ENCODE measurements at places on chromosomes 11 and 22. TPM values are rescaled to one million over a fixed set of nuclear protein-coding genes. Genes with fewer than 3 reads are reported as not detected.

The RFPL1 gene
- not detected for total RNA-seq

The APOA4 gene
- not detected for total RNA-seq

The CDHR5 gene
- 0.07 TPM for total RNA-seq

The MOGAT2 gene
- total RNA-seq = not detected

The PANX3 gene
- total RNA-seq = not detected

The C22orf42 gene
- not detected for total RNA-seq

The SCGB1C1 gene
- not detected for total RNA-seq

The NAALADL1 gene
- total RNA-seq = 9.8 TPM

The DYNC2H1 gene
- total RNA-seq = 0.68 TPM

The POU2AF2 gene
- not detected for total RNA-seq

The MMP1 gene
- total RNA-seq = not detected

The RASGRP2 gene
- 276 TPM for total RNA-seq

Measured in T-helper 2 cell treated with Interferon-gamma antibody and Interleukin-4, amounts not matched to agents 100 ng/mL and 5 ng/mL, for 36 hours (primary cell).